Activated CD4-positive, alpha-beta T cell treated with anti-CD3 and anti-CD28 coated beads, Interleukin-2, amount 10 ng/mL, durations not matched to agents 7 days and 5 days (primary cell): ENCODE measurements at places on chromosomes 2 and 18.

- H3K27ac ChIP-seq: no peak overlapping the region
- H3K4me1 ChIP-seq: no peaks in the 10 kb centered on the region
- no peaks in the 10 kb centered on the region for H3K36me3 ChIP-seq
- DNase-seq: no peak
- no peaks in the 10 kb centered on the region for H3K27me3 ChIP-seq
These were observed 265.2 kb upstream of the SPHKAP start for GRCh38 chr2:228446734-228447133.

DNA sequence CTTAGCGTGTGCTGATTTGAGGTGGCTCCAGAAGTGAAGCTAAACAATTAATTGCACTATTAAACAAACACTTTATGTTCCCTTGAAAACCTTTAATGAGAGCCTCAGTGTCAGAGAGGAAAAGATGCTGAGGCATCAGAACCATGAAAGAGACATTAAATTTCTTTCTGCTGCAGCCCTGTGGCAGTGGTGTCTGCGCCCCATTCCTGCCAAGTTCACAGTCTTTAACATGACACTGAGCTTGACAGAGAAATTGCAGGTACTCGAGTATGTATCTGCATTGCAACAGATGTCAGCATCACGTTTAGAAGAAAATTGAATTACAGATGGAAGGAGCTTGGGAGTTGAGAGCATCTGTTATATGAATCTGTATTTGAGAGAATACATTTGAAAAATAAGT, 111.3 kb upstream of the CREB1 start:
- no peaks in the 10 kb centered on the region for H3K36me3 ChIP-seq
- H3K27ac ChIP-seq: no peak overlapping the region
- H3K4me1 ChIP-seq: peaks cover 4% of the 10 kb centered on the region
- H3K4me3 ChIP-seq: no peak overlapping the region
- H3K27me3 ChIP-seq: peaks cover 4% of the 10 kb centered on the region

DNA sequence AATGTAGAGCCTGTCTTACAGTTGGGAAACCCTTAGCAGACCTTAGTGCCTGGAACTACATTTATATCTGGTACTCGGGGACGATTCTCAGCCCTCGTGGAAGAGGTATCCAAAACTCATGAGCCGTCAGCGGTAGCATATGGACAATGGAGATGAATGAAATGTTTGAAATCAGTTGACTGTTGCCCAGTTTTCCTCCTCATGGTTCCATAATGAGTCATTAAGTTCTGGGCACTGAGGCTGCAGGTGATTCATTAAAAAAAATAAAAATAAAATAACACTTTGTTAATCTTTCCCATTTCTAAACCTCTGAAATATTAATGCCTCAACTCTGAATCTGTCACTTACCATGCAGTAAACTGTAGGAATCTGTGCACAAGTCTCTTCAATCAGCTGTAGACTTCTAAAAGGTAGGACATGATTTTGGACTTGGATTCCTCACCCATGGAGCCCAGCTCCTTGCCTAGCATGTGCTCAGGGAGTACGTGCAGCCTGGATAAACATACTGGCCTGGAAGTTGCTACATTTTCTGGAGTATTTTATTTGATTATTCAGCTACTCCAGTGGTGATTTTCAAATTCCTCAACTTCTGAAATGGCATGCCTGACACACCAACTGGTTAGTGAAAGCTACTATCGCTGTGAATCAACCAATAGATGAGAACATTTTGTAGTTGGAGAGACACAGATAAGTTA, 979.2 kb downstream of the CNTNAP5 start:
- no peak overlapping the region for H3K27ac ChIP-seq
- no peaks in the 10 kb centered on the region for H3K27me3 ChIP-seq
- no peak overlapping the region for H3K4me3 ChIP-seq
- no peak for DNase-seq
- no peaks in the 10 kb centered on the region for H3K4me1 ChIP-seq

DNA sequence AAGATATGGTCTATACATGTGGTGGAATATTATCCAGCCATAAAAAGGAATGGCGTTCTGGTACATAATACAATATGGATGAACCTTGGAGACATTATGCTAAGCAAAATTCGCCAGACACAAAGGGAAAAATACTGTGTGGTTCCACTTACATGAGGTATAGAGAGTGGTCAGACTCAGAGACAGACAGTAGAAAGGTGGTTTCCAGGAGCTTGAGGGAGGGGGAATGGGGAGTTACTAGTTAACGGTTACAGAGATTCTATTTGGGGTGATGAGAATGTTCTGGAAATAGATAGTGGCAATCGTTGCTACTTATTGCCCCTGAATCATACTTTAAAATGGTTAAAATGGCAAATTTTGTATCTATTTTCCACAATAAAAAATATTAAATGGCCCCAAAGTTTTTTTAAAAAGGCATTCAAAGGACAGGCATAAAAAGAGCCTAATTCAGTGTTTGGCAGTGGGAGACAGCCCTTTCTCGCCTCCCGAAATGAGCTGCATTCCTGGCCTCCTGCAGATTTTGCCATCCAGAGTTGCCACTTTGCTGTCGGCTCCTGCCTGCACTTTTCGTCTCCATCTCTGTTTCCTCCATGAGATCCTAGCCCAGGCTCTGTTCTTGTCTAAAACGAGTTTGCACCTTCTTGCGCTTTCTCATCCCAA, 13.5 kb downstream of the TNFRSF11A start:
- H3K4me3 ChIP-seq: no peak overlapping the region
- H3K27me3 ChIP-seq: no peaks in the 10 kb centered on the region
- DNase-seq: no peak
- H3K36me3 ChIP-seq: peaks cover 2% of the 10 kb centered on the region

DNA sequence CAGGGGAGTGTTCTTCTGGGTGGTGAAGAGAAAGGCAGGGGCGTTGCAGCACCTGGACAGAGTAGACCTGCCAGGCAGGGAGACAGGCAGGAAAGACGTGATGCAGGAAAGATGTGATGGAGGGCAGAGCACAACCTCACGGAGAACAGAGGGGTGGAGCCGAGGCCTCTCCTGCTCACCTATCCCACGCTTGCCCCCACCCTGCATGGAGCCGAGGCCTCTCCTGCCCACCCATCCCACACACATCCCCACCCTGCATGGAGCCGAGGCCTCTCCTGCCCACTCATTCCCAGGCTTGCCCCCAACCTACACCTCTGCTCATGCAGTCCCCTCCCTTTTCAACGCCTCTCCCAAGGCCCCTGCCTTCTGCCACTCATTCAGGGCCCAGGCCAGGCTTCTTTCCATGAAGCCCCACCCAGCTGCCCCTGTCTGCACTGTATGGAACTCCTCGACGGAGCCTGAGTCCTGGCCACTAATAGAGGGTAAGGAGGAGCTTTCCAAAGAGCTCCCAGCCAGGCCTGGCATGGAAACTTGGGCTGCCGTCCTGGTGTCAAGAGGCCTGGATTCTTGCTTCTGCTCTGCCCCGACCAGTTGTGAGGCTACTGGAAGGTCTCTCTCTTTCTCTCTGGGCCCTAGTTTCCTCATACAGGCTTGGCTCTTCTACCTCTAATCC, 32.0 kb upstream of the LOXHD1 start:
- no peak overlapping the region for H3K27ac ChIP-seq
- H3K36me3 ChIP-seq: no peaks in the 10 kb centered on the region
- no peak overlapping the region for H3K4me3 ChIP-seq
- H3K27me3 ChIP-seq: no peaks in the 10 kb centered on the region

- H3K27ac ChIP-seq: peak overlapping the region; percentile 97
- peaks cover 46% of the 10 kb centered on the region for H3K36me3 ChIP-seq
- H3K4me1 ChIP-seq: peaks cover 39% of the 10 kb centered on the region
- DNase-seq: no peak
These were observed 52.7 kb upstream of the UBXN4 start for GRCh38 chr2:135688978-135689377.

- H3K27ac ChIP-seq: peak overlapping the region; percentile 93
- H3K36me3 ChIP-seq: peaks cover 73% of the 10 kb centered on the region
- DNase-seq: peak; percentile 17
- H3K27me3 ChIP-seq: no peaks in the 10 kb centered on the region
- peak overlapping the region; percentile 76 for H3K4me3 ChIP-seq
These were observed 63.9 kb downstream of the DGKD start for GRCh38 chr2:233418052-233418760.

GRCh38 chr18:55577812-55578539, 10.0 kb downstream of the TCF4 start:
- H3K27me3 ChIP-seq: peaks cover 3% of the 10 kb centered on the region
- no peaks in the 10 kb centered on the region for H3K36me3 ChIP-seq
- peaks cover 8% of the 10 kb centered on the region for H3K4me1 ChIP-seq
- no peak overlapping the region for H3K27ac ChIP-seq
- no peak for DNase-seq
- H3K4me3 ChIP-seq: no peak overlapping the region

GRCh38 chr2:2743164-2743571, 412.1 kb upstream of the MYT1L start:
- H3K27me3 ChIP-seq: no peaks in the 10 kb centered on the region
- no peaks in the 10 kb centered on the region for H3K4me1 ChIP-seq
- no peaks in the 10 kb centered on the region for H3K36me3 ChIP-seq
- H3K4me3 ChIP-seq: no peak overlapping the region
- no peak for DNase-seq

GRCh38 chr2:28640260-28640907, 111.2 kb upstream of the PPP1CB start:
- no peak for DNase-seq
- H3K27ac ChIP-seq: no peak overlapping the region
- H3K27me3 ChIP-seq: peaks cover 1% of the 10 kb centered on the region
- H3K36me3 ChIP-seq: no peaks in the 10 kb centered on the region

- no peak overlapping the region for H3K4me3 ChIP-seq
- H3K4me1 ChIP-seq: peaks cover 7% of the 10 kb centered on the region
- peaks cover 2% of the 10 kb centered on the region for H3K27me3 ChIP-seq
- no peak for DNase-seq
- H3K36me3 ChIP-seq: no peaks in the 10 kb centered on the region
- H3K27ac ChIP-seq: no peak overlapping the region
These were observed 194.7 kb upstream of the HS6ST1 start for GRCh38 chr2:128513116-128513960.

GRCh38 chr2:157158111-157158510, 99.4 kb upstream of the GALNT5 start:
- no peaks in the 10 kb centered on the region for H3K4me1 ChIP-seq
- H3K4me3 ChIP-seq: no peak overlapping the region
- peaks cover 18% of the 10 kb centered on the region for H3K27me3 ChIP-seq
- H3K27ac ChIP-seq: no peak overlapping the region
- DNase-seq: no peak

GRCh38 chr2:173075781-173076580, at the start of gene MAP3K20:
Gene MAP3K20 (plus strand): TSS chr2:173075846. CDS start chr2:173091032, 15,186 bp downstream.
- H3K27ac ChIP-seq: peak within 1 kb of the TSS; percentile 78
- DNase-seq: peak; percentile 65
- H3K4me3 ChIP-seq: peak within 1 kb of the TSS; percentile 80
- H3K27me3 ChIP-seq: peaks cover 28% of the 10 kb centered on the region

- H3K4me3 ChIP-seq: no peak overlapping the region
- no peak for DNase-seq
- H3K36me3 ChIP-seq: peaks cover 54% of the 10 kb centered on the region
- H3K27ac ChIP-seq: no peak overlapping the region
- peaks cover 21% of the 10 kb centered on the region for H3K4me1 ChIP-seq
These were observed 3.3 kb upstream of the ABCB6 start for GRCh38 chr2:219221957-219222518.

GRCh38 chr2:201180010-201180409, 2.9 kb upstream of the CASP10 start:
- H3K4me3 ChIP-seq: no peak overlapping the region
- H3K4me1 ChIP-seq: peaks cover 25% of the 10 kb centered on the region
- DNase-seq: no peak

GRCh38 chr2:66569974-66570373, 135.0 kb downstream of the MEIS1 start:
- no peaks in the 10 kb centered on the region for H3K36me3 ChIP-seq
- DNase-seq: no peak
- no peak overlapping the region for H3K4me3 ChIP-seq
- peaks cover under 1% of the 10 kb centered on the region for H3K4me1 ChIP-seq
- H3K27me3 ChIP-seq: peaks cover 13% of the 10 kb centered on the region

DNA sequence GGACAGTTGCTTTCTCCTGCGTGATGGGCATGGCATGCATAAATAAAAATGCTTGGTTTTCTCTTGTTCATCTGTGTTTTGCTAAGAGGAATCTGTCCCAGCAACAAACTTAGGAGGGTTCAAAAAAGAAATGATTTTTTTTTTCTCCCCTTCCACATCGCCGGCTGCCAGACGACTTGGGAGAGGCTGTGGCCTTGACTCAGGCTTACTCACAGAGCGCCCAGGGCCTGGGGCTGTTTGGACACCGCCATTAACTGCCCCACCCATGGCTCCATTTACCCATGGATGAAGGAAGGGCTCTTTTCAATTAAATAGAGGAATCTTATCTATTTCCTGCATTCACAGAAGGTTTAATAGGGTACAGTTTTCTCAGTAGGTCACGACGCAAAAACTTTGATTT, 22.3 kb upstream of the SERPINB5 start:
- H3K4me3 ChIP-seq: no peak overlapping the region
- H3K4me1 ChIP-seq: peaks cover 2% of the 10 kb centered on the region
- DNase-seq: no peak
- H3K27me3 ChIP-seq: peaks cover 2% of the 10 kb centered on the region

GRCh38 chr2:212359425-212360067, 179.1 kb downstream of the ERBB4 start:
- DNase-seq: no peak
- H3K4me1 ChIP-seq: no peaks in the 10 kb centered on the region
- no peak overlapping the region for H3K4me3 ChIP-seq
- H3K27ac ChIP-seq: no peak overlapping the region
- H3K36me3 ChIP-seq: no peaks in the 10 kb centered on the region

DNA sequence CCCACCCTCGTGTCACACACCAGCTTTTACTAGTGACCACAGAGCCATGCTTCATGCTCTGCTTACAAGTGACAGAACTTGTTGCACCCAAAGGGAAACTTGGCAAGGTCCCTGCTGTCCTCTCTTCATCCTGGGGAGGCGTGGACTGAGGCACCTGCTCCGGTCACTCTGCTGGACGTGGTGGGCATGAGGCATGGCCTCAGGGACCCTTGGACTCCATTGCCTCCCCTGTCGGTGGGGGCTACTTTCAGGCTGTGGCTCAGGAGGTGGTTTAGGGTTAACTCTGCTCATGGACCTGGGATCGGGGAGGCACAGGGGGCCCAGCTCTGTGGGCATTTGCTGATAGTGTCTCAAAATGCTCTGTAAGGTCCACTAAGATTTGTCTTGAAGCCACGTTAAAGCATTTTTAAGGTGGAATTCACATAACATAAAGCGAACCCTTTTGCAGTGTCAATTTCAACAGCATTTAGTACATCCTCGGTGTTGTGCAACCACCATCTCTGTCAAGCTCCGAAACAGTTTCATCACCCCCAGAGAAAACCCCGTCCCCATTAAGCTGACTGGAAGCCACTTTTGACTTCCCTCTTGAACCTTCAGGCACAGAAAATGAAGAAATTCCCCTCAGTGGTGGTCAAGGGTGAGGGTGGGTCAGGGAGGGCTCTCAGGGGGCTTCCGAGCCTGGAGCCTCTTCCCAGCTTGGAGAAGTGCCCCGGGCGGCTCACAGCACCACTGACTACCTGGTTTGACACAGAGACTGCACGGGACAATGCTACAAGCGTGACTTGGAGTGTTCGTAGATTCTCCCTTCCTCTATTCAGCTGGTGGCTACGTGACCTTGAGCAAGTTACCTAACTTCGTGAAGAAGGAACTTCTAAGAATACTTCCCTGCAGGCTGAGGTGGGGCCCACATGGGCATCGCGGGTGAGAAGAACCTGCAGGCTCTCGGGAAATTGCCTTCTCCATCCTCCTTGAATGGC, 100.0 kb upstream of the HDAC4 start:
- no peak overlapping the region for H3K27ac ChIP-seq
- no peaks in the 10 kb centered on the region for H3K27me3 ChIP-seq
- no peak overlapping the region for H3K4me3 ChIP-seq
- H3K4me1 ChIP-seq: no peaks in the 10 kb centered on the region
- no peaks in the 10 kb centered on the region for H3K36me3 ChIP-seq

GRCh38 chr2:138373993-138374408, 127.6 kb upstream of the SPOPL start:
- H3K27ac ChIP-seq: no peak overlapping the region
- no peaks in the 10 kb centered on the region for H3K4me1 ChIP-seq
- H3K4me3 ChIP-seq: no peak overlapping the region
- no peaks in the 10 kb centered on the region for H3K36me3 ChIP-seq
- H3K27me3 ChIP-seq: no peaks in the 10 kb centered on the region
